Occipital lobe (tissue), 3 donors: ENCODE measurements at places on chromosomes 2 and 18. TPM values are rescaled to one million over a fixed set of nuclear protein-coding genes. Genes with fewer than 3 reads are reported as not detected.

Gene ZNF521
- 8.4 TPM for total RNA-seq

Gene VIL1
- total RNA-seq, result not detected

Gene TMEM247
- not detected for total RNA-seq

Gene DHRS9
- total RNA-seq, result 0.94 TPM

Gene COA5
- total RNA-seq, result 61.0 TPM

Gene DNER
- total RNA-seq, result 86.7 TPM

DNA sequence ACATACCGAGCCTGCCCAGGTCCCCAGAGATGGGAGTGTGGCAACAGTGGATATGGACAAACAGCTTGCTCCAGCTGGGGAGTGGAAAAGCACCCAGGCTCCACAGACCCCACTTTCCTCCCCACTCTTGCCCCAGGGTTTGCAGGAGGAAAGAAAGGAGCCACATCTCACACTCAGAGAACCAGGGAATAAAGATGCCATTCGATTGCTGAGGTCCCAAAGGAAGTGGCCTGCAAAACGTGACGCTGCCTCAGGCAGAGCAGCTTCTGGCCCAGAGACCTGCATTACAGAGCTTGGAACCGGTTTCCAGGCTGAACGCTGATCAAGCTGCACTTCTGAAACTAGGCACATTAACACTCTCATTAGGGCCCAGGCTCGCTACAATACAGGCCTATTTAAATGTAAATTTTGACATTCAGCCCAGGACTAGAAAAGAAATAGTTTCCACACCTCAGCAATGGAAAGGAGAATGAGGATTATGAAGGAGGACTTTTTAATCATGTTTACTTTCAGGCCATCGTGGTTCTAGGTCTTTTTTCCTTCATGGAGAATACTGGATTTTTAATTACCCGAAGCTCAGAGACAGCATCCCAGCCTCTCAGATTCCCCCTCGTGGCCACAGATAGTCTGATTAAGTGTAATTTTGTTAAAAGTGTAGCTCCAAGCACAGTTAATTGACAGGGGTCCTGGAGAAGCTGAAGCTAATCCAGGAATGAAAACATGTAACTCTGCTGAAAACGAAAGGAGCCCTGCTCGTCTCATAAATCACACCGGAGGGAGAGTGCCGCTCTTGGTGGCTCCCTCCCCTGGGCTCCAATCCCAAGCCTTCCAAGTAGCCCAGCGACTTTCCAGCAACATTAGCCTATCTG lies 221.3 kb upstream of the RAB6C start:
- DNase-seq, result no peak

DNA sequence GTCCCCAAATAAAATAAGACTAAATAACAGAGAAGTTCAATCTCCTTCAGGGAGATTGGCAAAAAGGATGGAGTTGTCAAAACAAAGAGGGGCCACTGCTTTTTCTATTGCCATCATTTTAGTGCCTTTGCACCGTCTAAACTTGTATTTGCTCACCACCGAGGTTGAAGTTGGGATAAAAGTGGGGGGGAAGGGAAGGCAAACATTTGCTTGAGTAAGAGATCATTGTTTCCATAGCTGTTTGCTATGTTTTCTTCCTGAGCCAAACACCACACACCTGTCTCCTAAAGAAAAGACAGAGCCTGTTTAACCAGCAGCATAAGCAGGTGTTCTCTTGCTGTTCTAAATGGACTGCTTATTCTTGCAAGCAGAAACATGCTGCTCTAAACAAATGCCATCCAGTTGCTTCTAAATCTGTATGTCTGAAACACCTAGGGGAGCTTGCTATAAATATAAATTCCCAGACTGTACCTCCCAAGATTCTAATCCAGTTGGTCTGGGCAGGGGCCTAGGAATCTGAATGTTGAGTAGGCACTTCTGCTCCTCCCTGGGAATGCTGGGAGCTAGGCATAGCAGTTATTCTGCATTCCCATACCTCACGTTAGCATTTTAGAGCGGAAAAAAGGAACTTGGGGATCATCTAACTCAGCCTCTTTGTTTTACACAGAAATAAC lies 179.4 kb upstream of the ARL4C start:
- DNase-seq, result no peak

DNA sequence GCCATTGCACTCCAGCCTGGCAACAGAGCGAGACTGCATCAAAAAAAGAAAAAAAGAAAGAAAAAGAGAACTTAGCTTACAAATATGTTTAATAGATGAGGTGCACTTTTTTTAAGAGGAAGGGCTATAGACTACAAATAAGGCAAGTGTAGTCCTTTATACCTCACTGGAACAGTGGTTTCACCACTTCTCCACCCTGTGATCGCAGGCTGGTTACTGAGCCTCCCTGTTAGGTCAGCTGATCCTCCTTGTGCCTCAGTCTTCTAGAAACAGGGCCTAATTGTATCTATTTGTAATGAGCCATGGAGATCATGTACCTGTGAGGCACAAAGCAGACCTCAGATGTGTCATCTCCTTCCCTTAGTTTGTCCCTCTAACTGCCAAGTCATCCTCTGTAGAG lies 4.5 kb downstream of the CXCR2 start:
- DNase-seq, result no peak

DNA sequence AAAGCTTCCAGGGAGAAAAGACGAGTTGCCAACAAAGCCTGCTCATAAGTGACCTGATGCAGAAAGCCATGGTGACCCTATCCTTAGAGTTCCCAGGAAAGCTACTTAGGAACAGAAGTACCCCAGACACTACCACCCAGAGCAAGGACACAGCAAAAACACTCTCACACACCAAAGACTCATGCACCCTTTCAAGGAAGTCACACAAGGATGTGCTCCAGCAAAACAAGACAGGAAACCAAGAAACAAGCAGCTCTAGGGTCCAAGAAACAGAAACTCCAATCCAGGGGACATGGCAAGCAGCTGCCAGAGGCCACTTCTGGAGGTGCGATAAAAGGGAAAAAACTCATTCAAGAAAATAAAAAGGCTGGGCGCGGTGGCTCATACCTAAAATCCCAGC lies 5.7 kb downstream of the KIF1A start:
- no peak for DNase-seq

GRCh38 chr2:200747668-200748618 lies 63.8 kb upstream of the BZW1 start:
- DNase-seq, result no peak

DNA sequence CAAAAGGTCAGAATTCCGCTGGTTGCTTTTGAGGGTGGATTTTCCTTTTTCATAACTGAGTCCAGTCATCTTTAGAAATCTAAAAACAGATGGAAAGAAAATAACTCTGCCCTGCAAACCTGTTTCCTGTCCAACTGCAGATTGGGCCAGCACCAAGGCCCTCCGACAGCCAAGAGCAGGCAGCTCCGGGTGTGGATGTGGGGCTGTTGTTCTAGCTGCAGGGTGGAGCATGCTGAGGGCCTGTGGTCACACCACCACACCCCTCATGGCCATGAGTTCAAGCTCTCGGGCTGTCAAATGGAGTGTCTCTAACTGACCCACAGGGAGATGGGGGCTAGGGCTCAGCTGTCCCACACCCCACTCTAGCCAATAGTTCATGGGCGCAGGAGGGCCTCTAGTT lies 69.3 kb upstream of the BZW1 start:
- DNase-seq, result no peak

DNA sequence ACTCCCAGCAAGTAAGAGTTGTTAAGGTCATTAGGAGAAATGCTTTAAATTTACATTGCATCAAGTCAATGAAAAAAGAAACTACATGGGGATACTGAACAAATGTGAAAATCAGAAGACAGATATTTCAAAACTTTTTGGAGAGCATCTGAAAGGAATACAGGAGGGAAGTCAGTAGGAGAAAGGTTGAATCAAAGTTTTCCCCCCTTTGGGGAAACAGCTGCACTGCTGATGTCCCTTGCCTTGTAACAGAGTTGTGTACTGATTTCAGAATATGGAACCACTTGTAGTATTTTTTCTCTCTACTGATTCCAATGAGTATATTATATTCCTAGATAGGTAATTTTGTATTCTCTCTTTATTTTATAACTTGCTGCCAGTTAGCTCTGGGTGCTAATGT lies 592.5 kb upstream of the ZEB2 start:
- no peak for DNase-seq

- DNase-seq, result peak; percentile 20
These were observed 1.7 kb downstream of the NCK2 start for GRCh38 chr2:105746177-105747080.

- DNase-seq, result no peak
These were observed 1.5 kb upstream of the INHBB start for GRCh38 chr2:120344214-120344975.

- DNase-seq, result no peak
These were observed 10.9 kb downstream of the NBEAL1 start for GRCh38 chr2:203025592-203025991.

DNA sequence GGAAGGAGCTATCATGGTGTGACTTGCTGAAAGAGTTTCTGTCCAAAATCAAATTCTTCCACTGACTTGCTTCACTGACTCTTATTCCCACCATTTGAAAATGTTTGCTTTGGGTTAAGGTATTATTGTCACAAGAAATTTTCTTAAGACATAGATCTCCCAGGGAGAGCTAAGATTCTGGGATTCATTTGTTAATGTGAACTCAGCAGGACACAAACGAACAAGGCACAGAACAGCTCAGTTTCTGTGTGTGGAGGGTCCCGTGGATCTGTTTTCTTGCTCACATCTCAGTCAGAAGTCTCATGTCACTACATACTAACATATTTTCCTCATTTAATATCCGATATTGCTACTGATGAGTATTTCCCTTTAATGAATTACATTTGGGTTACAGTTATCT lies 8.2 kb upstream of the HNRNPA3 start:
- no peak for DNase-seq

DNA sequence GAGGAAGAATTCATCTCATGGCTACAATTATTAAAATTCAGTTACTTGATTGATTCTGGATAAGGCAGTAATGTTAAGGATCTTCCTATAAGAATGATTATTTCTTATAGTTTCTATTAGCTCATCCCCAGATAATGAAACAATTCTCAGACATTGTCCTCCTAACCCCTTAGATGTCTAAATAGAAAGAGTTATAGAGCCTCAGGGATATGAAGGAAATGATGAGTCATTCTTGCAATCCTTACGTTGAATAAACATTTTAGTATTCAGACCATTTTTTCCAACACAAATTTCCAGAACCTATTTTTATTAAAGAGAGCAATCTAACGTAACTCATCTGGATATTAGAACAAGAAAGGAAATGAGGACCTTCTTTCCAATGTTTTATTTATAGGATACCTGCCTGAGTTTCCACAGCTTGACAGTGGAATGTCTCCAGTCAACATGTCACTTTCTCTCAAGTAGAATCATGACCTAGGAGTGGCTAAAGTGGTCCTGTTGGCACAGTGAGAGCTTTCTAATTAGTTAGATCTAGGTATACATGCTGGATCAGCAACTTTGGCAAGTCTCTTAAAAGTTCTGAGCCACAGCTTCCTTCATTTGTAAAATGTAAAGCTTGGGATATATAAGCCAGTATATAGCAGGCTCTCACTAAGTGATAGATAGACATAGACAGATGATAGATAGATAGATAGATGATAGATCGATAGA lies 88.0 kb upstream of the RAB27B start:
- no peak for DNase-seq

DNA sequence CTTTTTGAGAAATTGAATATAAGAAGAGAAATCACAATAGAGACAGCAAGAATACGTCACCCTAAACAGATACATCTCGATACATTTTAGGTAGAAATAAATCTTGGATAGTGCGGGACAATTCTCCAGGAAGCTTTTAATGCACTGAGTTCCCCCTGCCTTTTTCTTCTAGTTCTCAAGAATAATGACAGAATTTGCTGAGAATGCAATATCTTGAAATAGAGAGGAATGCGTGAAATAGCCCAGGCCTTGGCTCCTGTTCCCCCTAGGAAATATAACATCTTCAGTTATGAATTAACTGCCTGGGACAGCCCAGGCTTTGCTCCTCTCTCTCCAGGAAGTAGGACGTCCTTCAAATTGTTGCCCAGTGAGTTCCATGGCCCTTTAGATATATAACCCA lies 7.6 kb upstream of the NRXN1 start:
- no peak for DNase-seq

DNA sequence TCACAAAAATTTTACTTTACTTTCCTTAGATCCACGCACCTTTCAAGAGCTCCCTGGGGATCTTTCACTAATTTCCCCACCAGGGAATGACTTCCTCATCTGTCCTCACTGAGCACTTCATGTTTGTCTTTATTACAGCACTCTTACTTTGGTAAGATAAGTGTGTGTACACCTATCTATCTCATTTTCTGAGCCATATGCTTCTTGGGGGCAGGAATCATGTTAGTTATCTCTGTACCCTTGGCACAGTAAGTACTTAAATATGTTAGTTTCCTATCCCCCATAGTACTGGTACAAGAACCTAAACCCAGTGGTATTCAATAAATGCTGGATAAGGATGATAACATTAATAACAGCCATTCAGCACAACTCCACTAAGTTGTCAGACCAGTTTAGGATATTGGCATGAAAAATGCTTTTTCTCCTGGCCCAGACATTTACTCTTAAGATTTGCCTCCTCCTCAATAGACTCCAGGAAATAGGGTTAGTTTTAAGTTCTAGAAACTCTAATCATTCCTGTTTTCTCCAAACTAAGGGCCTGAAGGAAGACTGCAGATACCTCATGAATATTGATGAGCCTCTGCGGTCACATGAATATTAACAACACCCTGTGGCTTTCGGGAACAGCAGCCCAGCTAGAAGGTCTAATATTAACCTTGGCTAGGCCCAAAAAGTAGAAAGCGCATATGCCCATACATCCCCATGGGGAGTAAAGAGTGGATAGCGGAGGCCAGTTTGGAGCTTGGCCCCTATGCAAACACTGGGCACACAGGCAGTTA lies 38.2 kb downstream of the NHEJ1 start:
- DNase-seq, result no peak

DNA sequence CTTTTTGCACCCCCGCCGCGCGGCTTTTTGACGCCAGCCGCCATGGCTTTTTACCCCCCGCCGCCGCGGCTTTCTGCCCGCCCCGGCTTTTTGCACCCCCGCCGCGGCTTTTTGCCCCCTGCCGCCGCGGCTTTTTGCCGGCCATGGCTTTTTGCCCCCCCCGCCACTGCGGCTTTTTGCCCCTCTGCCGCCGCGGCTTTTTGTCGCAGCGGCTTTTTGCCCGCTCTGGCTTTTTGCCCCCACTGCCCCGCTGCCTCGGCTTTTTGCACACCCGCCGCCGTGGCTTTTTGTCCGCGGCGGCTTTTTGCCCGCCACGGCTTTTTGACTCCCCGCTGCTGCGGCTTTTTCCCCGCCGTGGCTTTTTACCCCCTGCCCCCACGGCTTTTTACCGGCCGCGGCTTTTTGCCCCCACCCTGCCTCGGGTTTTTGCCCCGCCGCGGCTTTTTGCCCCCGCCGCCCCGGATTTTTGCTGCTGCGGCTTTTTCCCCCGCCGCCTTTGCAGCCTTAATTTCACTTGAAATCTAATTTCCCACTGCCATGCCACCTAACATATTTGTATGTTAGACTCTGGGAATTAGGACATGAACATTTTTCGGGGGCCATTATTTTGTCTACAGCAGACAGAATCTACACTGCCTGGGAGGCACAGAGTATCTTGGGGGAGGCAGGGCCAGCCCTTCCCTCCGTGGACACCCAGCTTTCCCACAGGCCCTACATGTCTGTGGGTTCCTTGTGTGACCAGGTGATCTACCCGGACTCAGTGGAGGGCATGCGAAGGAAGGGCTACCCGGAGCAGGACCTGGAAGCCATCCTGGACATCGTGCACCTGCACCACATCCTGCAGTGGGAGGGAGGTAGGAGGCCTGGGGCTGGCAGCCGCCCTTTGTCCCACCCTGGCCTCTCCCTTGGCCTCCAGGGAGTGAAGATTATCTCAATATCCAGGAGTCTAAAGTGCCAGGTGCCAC lies 3031.0 kb upstream of the TEKT4 start:
- DNase-seq, result no peak
